ENCODE measurements at places on chromosomes 1 and 21.

DNA sequence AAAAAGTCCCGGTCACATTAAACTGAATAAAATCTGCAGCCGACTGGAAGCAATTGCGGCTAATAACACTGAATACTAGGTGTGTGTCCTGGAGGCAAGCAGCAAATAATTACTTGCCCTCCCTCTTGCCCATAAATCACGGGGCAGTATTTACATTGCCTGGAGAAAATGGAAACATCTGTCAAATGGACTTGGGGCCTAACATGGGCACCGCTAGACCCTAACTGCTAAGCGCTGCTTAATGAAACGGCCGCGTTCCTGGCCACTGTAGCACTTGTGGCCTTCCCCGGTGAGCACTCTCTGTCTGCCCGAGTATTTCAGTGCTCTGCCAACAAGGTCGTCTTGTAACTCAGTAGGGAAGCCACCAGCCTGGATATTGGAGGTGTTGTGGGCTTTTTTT lies 23.9 kb upstream of the KNCN start:
- DNase-seq = no peak

- DNase-seq = no peak
Observed at GRCh38 chr1:79105500-79105899, 99.0 kb upstream of the ADGRL4 start.

- no peak for DNase-seq
Observed at GRCh38 chr1:200131551-200132125, 104.1 kb downstream of the NR5A2 start.

DNA sequence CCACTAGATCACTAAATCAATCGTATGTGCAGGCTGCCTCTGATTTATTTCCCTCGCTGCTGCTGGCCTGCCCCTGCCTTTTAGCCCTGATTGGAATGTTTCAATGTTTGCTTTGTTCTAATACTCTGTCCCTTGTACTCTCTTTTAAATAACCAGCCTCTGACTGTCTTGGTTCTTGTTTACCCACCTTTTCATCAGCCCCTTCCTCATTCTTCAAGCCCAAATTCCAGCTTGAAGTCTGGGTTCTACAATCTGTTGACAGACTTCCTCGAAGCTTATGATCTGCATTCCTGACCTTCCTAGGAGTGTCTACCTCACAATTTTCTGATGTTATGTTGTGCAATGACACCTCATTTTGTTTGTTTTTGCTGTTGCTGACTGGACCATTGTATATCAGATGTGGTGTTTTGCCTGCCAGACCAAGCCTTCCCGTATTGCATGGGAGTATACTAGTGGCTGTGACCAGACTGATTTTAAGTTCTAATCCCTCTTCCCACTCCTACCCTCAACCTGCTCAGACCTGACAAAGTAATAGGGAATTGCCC lies 46.6 kb upstream of the APOBEC4 start:
- no peak for DNase-seq
